Amniotic stem cell (primary cell): ENCODE measurements at places on chromosomes 12 and 14.
A peak's percentile ranks its signal among the peaks of the same experiment; 100 is the strongest.

GRCh38 chr14:104135121-104135903 lies 3.1 kb upstream of the KIF26A start:
- no peak for DNase-seq

DNA sequence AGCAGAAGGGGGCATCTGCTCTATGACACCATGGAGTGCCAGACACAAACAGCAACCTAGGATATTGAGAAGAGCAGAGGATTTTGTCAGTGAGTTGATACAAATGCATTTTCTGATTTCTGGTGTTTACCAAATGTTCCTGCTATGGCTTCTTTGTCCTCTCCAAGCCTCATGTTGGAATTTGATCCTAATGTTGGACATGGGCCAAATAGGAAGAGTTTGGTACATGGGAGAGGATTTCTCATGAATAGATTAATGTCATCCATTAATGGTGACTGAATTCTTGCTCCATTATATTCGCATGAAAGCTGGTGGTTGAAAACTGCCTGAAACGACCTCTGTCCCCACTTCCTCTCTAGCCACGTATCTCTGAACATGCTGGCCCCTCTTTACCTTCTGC lies 1002.2 kb upstream of the FLRT2 start:
- DNase-seq, result no peak

- no peak for DNase-seq
These were observed 46.9 kb downstream of the CYP46A1 start for GRCh38 chr14:99730876-99731546.

DNA sequence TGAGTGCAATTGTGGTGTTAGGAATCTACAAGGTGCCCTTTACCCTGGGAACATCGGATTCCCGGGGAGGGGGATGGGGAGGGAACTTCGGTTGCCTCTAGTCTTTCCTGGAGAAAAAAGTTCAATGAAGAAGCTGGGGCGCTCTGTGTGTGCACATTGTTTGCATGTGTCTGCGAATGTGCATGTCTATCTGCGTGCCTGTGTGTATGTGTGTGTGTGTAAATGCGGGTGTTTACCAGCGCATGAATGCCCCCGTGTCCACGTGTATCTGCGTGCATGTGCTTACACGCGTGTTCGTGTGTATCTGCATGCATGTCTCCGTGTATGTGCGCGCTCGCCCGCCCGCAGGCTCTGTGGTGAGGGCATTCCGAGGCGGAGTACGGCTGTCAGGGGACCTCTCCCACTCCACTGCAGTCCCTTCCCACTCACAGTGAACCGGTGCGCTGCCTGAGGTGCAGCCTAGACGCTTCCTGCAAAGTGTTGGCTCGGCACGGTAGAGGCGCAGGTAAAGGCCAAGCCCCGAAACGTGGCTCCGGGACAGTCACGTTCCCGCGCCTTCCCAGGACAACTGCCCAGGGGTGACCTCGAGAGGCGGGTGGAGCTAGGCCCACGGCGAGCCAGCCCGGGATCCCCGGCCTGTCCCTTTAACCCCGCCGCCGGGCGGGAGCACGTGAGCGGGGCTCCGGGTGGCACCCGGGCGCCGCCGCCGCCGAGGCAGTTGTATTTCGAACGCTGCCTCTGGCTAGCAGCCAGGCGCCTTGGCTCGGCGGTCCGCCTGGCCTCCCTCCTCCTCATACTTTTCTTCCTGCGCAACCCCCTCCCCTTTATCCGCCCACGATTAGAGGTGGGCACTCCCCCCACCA lies 539 bp upstream of the HMGA2 start:
- DNase-seq, result peak; percentile 56

GRCh38 chr12:110141389-110141788 lies 17.2 kb downstream of the IFT81 start:
- no peak for DNase-seq

- DNase-seq, result no peak
These were observed 95.2 kb downstream of the GCH1 start for GRCh38 chr14:54807428-54807827.
